ENCODE measurements at places on chromosomes 12 and 14.

- DNase-seq = no peak
Observed at GRCh38 chr12:111184161-111184560, 184.7 kb downstream of the PHETA1 start.

- no peak for DNase-seq
Observed at GRCh38 chr12:65742018-65743010, 82.0 kb upstream of the HMGA2 start.

GRCh38 chr12:42696406-42697149, 107.0 kb upstream of the PRICKLE1 start:
- DNase-seq = no peak

DNA sequence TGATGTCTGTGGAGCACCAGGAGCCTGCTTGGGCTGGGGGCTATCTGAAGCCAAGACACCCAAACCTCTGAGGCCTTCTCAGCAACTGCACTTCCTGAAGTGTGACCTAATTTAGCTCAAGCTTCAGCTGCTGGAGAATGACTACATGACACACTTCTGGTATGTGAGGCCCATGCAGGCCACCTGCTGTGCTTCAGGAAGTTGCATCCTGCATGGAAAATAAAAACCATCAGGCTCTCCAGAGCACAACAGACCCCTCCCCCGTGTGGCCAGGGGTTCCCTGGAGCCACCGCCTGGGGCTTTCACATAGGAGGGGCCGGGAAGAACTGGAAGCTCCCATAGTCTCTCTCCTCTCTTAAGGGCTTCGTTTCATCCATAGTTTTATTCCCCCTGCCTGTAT, 217.7 kb downstream of the SLC15A4 start:
- no peak for DNase-seq

DNA sequence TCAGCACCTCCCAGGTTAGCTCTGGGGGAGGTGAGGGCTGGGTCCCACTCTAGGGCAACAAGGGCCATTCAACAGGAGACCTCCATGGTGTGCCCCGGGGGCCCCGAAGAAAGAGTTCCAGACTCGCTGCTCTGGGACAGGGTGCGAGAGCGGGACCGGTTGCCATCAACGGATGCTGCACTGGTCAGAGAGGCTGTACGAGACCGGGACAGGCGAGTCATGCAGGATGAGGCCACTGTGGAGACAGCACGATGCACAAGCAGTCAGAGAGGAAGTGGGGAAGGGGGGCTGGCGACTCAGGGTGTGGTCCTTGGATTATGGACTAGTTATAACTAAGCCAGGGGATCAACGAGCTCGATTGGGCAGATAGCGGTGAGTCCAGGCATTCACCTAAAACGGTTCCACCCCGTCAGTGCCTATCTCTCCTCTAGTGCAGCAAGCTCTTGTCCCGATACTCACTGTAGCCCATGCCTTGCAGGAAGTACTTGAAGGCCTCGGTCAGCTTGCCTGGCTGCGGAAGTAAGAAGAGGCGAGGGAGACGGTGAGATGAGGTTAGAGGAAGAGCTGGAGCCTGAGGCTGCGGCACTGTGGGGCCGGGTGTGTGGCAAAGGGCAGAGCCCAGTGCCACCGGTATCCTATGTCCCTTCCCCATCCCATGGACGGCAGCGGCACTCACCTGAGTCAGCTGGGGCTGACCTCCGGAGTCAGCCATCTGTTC, 7.2 kb downstream of the NDRG2 start:
- DNase-seq = no peak

GRCh38 chr12:124704619-124705018, 137.2 kb upstream of the NCOR2 start:
- DNase-seq = no peak

GRCh38 chr12:5965950-5966383, 20.9 kb upstream of the ANO2 start:
- no peak for DNase-seq

DNA sequence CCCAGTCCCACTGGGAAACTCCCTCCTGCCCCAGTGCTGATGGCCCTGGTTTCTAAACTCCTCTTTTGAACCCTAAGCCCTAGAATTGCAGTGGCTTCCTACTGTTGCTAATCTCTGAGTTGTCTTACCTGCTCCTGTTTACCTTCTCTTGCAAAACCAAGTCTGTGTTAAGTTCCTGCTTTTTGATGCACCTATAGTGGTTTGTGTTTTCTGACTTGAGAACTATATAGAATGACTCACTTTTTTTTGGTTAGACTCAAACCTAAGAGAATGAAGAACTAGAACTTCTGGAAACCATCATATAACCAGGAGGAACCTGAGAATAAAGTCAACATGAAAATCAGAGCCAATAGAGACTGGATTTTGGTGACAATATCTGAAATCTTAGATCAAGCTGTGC, 5.5 kb upstream of the GAS2L3 start:
- DNase-seq = no peak

GRCh38 chr12:65278576-65279368, at the start of gene MSRB3:
MSRB3 (plus strand) TSS chr12:65278683; CDS start chr12:65308580, 29,897 bp downstream.
- no peak for DNase-seq

DNA sequence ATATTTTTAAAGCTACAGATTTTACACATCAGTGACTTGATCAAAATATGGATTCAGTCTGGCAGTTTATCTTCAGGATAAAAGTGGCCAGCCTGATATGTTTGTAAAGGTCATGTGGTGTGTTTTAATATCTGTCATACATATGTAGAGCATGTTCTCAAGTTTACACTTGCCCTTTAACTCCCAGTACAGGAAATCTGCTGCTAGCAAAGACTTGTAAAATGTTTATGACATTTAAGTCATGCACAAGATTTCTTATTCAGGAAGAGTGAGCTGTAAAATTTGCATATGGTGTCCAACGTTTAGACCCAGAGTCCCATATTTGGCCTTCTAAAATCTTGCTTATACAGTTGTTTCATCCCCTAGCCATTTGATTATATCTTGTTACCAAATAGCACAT, 197.5 kb upstream of the FLRT2 start:
- no peak for DNase-seq

DNA sequence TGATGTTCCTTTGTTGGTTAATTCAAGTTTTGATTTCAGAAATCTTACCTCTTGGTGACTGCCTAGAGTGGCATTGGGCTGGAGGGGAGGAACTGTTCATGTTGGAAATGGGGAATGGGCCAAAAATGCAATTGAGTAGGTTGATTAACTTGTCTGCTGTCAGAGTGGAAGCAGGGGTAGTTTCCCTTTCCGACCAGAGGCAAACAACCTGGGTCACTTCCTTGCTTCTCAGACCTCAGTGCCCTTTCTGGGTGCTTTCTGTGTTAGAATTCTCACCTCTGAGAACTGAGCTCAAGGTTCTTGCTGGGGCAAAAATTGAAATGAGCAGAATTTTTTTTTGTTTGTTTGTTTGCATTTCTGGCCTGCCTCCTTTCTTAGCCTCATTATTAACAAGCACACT, 2.3 kb upstream of the M6PR start:
- no peak for DNase-seq

DNA sequence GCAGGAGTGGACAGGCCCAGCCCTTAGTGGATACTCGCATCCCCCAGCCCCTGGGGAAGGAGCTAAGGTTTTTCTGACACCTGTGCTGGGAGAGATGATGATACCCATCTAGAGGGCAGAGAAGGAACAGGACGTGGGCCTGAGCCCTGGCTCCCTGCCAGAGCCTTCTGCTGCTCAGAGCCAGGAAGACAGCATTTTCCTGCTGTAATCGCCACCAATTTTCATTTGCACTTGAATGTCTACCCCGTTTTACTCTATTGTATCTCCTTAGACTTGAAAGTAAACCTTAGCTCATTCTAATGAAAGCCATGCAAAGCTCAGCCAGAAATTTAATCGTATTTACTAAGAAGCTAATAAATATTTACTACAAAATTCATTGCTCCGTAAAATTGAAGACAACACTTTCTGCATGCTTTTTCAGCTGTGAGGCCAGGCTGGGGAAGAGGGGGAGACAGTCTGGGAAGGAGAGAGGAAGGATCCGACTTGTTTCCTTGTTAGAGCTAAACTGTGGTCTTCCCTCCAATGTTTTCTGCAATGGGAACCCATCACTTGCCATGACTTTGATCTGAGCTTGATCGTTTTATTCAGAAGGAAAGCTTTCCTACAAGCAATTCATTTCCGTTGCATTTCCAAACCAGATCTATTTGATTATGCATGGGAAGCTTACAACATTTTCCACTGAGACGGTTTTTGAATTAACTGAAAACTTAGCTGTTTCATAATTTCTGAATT, 17.6 kb upstream of the TRAF3 start:
- DNase-seq = no peak

- DNase-seq = no peak
Observed at GRCh38 chr12:75260316-75260715, 50.7 kb upstream of the KCNC2 start.

GRCh38 chr12:107513184-107513583, 172.4 kb upstream of the PWP1 start:
- DNase-seq = no peak

All from activated CD8-positive, alpha-beta memory T cell treated with anti-CD3 and anti-CD28 coated beads for 4 hours (primary cell).